ENCODE measurements at places on chromosomes 7 and 10. TPM values are rescaled to one million over a fixed set of nuclear protein-coding genes. Genes with fewer than 3 reads are reported as not detected.

NPY4R gene
- total RNA-seq, result not detected

TLX1 gene
- total RNA-seq, result not detected

METTL27 gene
- 1.6 TPM for total RNA-seq

ENTPD1 gene
- 0.82 TPM for total RNA-seq

IL15RA gene
- 4.4 TPM for total RNA-seq

POLR1F gene
- total RNA-seq, result 32.2 TPM

KCP gene
- total RNA-seq, result 0.11 TPM

PTN gene
- not detected for total RNA-seq

PAPOLB gene
- total RNA-seq, result not detected

TMEM213 gene
- not detected for total RNA-seq

GPR37 gene
- not detected for total RNA-seq

EEF1AKMT2 gene
- total RNA-seq, result 16.7 TPM

MLXIPL gene
- not detected for total RNA-seq

TMEM229A gene
- total RNA-seq, result not detected

FGFR2 gene
- total RNA-seq, result 0.14 TPM

OR2A5 gene
- not detected for total RNA-seq

SNX8 gene
- 4.2 TPM for total RNA-seq

LUC7L2 gene
- total RNA-seq, result 194 TPM

PPP2R2D gene
- total RNA-seq, result 32.9 TPM

PAX4 gene
- not detected for total RNA-seq

C10orf62 gene
- total RNA-seq, result not detected

ABLIM1 gene
- 217 TPM for total RNA-seq

HHEX gene
- total RNA-seq, result 1.0 TPM

UPK3B gene
- total RNA-seq, result 2.6 TPM

EGFR gene
- not detected for total RNA-seq

WNT8B gene
- not detected for total RNA-seq

OPALIN gene
- not detected for total RNA-seq

PKD2L1 gene
- total RNA-seq, result not detected

PTPRE gene
- 47.6 TPM for total RNA-seq

PNLIPRP2 gene
- total RNA-seq, result not detected

MYH16 gene
- total RNA-seq, result not detected

UNC5B gene
- total RNA-seq, result not detected

THSD7A gene
- not detected for total RNA-seq

PHKG1 gene
- 9.7 TPM for total RNA-seq

All from CD4-positive, alpha-beta T cell (primary cell).